ENCODE measurements at places on chromosomes 11 and 22. TPM values are rescaled to one million over a fixed set of nuclear protein-coding genes. Genes with fewer than 3 reads are reported as not detected.

Gene CASP5
- total RNA-seq, result 4.0 TPM

GRCh38 chr11:102685754-102686153 lies 19.8 kb downstream of the MMP27 start:
- no peaks in the 10 kb centered on the region for H3K4me1 ChIP-seq
- no peaks in the 10 kb centered on the region for H3K36me3 ChIP-seq
- no peak overlapping the region for H3K27ac ChIP-seq
- H3K4me3 ChIP-seq, result no peak overlapping the region
- no peaks in the 10 kb centered on the region for H3K27me3 ChIP-seq
- DNase-seq, result no peak

GRCh38 chr11:12288212-12288930 lies 89.0 kb upstream of the PARVA start:
- H3K4me3 ChIP-seq, result no peak overlapping the region
- peak; percentile 41 for DNase-seq
- H3K36me3 ChIP-seq, result peaks cover under 1% of the 10 kb centered on the region
- H3K27ac ChIP-seq, result peak overlapping the region; percentile 89

DNA sequence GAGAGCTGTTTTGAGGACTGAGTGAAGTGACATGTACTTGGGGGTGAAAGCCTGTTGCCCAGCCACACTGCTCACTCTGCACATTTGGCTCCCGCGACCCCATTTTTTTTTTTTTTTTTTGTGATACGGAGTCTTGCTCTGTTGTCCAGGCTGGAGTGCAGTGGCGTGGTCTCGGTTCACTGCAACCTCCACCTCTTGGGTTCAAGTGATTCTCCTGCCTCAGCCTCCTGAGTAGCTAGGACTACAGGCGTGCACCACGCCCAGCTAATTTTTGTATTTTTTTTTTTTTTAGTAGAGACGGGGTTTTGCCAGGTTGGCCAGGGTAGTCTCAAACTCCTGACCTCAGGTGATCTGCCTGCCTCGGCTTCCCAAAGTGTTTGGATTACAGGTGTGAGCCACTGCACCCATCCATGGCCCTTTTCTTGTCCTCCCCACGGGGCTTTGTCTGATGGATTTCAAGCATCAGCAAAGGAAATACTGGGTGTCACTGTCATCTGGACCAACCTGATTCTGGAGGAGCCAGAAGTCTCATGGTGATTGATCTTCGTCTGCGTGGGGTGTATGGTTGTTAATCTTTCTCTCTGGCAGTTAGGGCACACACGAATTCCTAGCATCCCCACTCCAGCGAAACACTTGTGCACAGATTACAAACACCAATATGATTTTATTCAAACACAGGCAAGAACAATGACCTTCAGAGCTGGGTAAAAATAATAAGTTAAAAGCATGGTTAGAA lies 3.4 kb upstream of the UCP3 start:
- DNase-seq, result no peak
- H3K36me3 ChIP-seq, result no peaks in the 10 kb centered on the region
- H3K4me1 ChIP-seq, result no peaks in the 10 kb centered on the region
- H3K4me3 ChIP-seq, result no peak overlapping the region
- H3K27me3 ChIP-seq, result no peaks in the 10 kb centered on the region
- H3K27ac ChIP-seq, result no peak overlapping the region

Gene SLC22A25
- total RNA-seq, result not detected

Gene KRTAP5-11
- not detected for total RNA-seq

- H3K27ac ChIP-seq, result no peak overlapping the region
- H3K27me3 ChIP-seq, result no peaks in the 10 kb centered on the region
- H3K36me3 ChIP-seq, result no peaks in the 10 kb centered on the region
- no peak overlapping the region for H3K4me3 ChIP-seq
- no peak for DNase-seq
Measured at GRCh38 chr11:5626196-5626595, 1.4 kb downstream of the TRIM34 start.

DNA sequence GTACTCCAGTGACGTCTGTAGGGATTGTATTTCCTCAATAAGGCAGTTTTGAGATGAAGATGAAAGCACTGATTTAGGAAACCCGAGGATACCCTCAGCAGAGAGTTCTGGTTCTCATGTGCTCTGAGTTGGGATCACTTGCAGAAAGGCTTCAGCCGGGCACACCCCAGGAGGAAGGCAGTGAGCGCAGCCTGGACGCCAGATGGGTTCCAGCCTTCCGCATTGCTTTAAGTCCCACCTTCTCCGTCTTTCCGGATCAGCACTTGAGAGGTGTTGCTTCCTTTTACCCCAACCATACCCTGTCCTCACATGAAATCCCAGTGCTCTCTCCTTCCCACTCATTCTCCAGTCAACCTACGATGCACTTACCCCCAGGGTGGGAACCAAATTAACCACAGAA lies 239.5 kb upstream of the CADM1 start:
- no peak overlapping the region for H3K27ac ChIP-seq
- H3K4me3 ChIP-seq, result no peak overlapping the region

Gene INTS4
- 31.1 TPM for total RNA-seq

DNA sequence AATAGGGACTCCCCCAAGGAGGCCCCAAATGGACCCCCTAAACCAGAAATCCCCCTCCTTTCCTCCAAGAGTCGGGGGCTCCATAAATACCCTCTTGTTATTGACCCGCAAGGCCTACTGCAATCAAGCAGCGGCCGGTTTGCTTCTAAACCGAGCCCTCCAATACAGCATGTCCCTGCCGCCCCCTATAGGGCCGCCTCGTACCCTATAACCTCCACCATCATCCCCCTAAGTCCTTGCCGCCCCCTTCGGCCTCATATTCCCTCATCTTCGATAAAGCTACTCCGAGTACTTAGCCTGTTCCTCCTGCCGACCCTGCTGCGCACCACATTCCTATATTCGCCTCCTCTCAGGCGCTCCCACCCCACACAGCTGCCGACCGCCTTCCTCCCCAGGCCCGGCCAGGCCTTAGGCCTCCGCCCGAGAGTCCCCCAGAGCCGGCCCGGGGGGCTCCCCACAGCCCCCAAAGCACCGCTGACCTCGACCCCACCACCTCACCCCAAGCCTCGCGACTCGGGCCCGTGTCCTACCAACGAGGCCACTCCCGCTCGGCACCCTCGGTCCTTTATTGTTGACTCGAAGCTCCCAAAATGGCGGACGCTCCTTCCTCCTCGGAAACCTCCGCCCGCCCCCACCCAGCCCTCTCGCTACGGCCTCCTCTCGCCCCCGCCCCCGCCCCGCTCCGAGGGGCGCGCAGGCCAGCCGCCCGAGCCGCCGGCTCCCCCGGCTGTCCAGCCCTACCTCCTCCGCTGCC lies 430 bp downstream of the DDX6 start:
- no peaks in the 10 kb centered on the region for H3K36me3 ChIP-seq
- peak overlapping the region; percentile 96 for H3K27ac ChIP-seq
- no peaks in the 10 kb centered on the region for H3K27me3 ChIP-seq
- peak overlapping the region; percentile 81 for H3K4me3 ChIP-seq
- DNase-seq, result no peak
- peaks cover 28% of the 10 kb centered on the region for H3K4me1 ChIP-seq

DNA sequence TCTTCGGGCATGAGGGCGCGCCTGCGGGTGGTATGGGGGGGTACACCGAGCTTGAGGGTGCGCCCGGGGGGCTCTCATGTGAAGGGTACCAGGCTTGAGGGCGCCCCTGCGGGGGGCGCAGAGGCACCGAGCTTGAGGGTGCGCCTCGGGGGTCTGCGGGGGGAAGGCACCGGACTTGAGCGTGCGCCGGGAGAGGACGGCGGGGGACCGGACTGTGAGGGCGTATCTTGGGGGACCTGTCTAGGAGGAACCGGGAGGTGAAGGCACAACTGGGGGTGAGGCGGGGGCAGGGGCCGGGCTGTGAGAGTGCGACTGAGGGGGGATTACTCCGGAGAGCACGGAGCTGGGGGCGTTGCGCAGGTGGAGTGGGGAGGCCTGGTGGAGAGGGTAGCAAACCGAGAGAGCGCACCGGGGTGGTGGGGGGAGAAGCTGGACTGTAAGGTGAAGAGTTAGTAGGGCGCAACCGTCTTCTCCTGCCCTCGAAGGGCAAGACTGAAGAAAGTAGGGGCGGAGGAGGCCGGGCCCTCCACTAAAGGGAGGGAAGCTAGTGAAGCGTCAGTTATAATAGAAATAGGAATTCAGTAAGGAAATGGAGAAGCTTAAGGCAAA lies 1.1 kb upstream of the DDX6 start:
- DNase-seq, result no peak
- H3K27me3 ChIP-seq, result no peaks in the 10 kb centered on the region
- peak overlapping the region; percentile 81 for H3K4me3 ChIP-seq
- H3K36me3 ChIP-seq, result no peaks in the 10 kb centered on the region

GRCh38 chr11:58628446-58628845 lies 6.0 kb downstream of the CNTF start:
- no peak overlapping the region for H3K4me3 ChIP-seq
- no peak for DNase-seq
- H3K36me3 ChIP-seq, result peaks cover 11% of the 10 kb centered on the region
- H3K27me3 ChIP-seq, result no peaks in the 10 kb centered on the region
- no peak overlapping the region for H3K27ac ChIP-seq
- peaks cover 13% of the 10 kb centered on the region for H3K4me1 ChIP-seq

Gene VPS11
- total RNA-seq, result 35.3 TPM

Gene MISFA
- total RNA-seq, result 17.3 TPM

Gene SLC22A8
- not detected for total RNA-seq

DNA sequence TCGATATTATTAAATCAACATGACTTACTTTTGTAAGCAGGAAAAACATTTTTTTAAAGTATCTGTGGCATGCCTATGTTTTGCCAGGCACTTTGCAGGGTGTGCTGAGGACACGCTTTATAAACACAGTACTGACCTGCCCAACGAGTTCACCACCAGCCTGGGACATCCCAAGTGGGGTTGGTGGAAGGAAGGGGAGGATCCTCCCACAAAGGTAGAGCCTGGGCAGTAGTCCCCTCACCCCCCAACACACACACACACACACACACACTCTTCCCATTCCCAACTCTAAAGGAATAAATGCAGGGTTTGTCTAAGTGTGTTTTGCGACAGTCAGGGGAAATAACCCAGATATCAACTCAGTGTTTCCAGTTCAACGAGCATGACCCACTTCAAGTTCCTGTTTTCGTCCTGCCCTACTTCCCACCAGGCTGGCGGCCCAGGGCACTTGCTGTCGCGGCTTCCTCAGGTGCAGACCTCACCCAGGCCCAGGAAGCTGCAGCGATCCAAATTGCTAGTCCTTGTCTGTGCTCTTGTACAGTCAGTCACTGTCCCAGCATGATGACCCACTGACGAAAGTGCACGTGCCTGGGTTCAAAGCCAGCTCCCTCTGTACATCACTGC lies 3.1 kb downstream of the CERK start:
- no peak overlapping the region for H3K27ac ChIP-seq
- no peak overlapping the region for H3K4me3 ChIP-seq

GRCh38 chr11:9626496-9627394 lies 37.1 kb upstream of the SWAP70 start:
- no peak for DNase-seq
- peaks cover 8% of the 10 kb centered on the region for H3K4me1 ChIP-seq
- H3K4me3 ChIP-seq, result no peak overlapping the region
- H3K27ac ChIP-seq, result no peak overlapping the region
- H3K36me3 ChIP-seq, result no peaks in the 10 kb centered on the region
- H3K27me3 ChIP-seq, result no peaks in the 10 kb centered on the region

Gene PMM1
- total RNA-seq, result 25.3 TPM

GRCh38 chr11:95363708-95364107 lies 132.7 kb upstream of the SESN3 start:
- no peak overlapping the region for H3K4me3 ChIP-seq
- no peak overlapping the region for H3K27ac ChIP-seq
- H3K36me3 ChIP-seq, result no peaks in the 10 kb centered on the region
- peaks cover 34% of the 10 kb centered on the region for H3K4me1 ChIP-seq
- no peaks in the 10 kb centered on the region for H3K27me3 ChIP-seq
- DNase-seq, result no peak

Data from thoracic aorta (tissue), 2 donors.